GOT3 (cell line): ENCODE measurements at places on chromosomes 7 and 10.

- no peak for DNase-seq
Measured at GRCh38 chr10:23478570-23478969, 39.7 kb downstream of the OTUD1 start.

- DNase-seq, result no peak
Measured at GRCh38 chr10:11387044-11387443, 224.4 kb downstream of the USP6NL start.

GRCh38 chr10:110207011-110207804 is at the start of gene MXI1:
TSS of gene MXI1 (plus strand) at chr10:110207605. CDS start at chr10:110207809, 204 bp downstream.
- DNase-seq, result peak; percentile 15

GRCh38 chr7:153422291-153423209 is 629.6 kb upstream of the DPP6 start:
- DNase-seq, result no peak

- DNase-seq, result no peak
Measured at GRCh38 chr7:69272101-69272500, 326.2 kb upstream of the AUTS2 start.
